Kidney glomerular epithelial cell (primary cell): ENCODE measurements at places on chromosomes 5 and 9.
A peak's percentile ranks its signal among the peaks of the same experiment; 100 is the strongest.

- DNase-seq, result no peak
These were observed 88.9 kb downstream of the PCSK5 start for GRCh38 chr9:75979362-75979761.

- no peak for DNase-seq
These were observed 562.6 kb downstream of the CAAP1 start for GRCh38 chr9:26329974-26330373.

- no peak for DNase-seq
These were observed 5.5 kb upstream of the SLC46A2 start for GRCh38 chr9:112896131-112896530.

- DNase-seq, result no peak
These were observed 465.7 kb downstream of the GADD45G start for GRCh38 chr9:90070469-90070868.

DNA sequence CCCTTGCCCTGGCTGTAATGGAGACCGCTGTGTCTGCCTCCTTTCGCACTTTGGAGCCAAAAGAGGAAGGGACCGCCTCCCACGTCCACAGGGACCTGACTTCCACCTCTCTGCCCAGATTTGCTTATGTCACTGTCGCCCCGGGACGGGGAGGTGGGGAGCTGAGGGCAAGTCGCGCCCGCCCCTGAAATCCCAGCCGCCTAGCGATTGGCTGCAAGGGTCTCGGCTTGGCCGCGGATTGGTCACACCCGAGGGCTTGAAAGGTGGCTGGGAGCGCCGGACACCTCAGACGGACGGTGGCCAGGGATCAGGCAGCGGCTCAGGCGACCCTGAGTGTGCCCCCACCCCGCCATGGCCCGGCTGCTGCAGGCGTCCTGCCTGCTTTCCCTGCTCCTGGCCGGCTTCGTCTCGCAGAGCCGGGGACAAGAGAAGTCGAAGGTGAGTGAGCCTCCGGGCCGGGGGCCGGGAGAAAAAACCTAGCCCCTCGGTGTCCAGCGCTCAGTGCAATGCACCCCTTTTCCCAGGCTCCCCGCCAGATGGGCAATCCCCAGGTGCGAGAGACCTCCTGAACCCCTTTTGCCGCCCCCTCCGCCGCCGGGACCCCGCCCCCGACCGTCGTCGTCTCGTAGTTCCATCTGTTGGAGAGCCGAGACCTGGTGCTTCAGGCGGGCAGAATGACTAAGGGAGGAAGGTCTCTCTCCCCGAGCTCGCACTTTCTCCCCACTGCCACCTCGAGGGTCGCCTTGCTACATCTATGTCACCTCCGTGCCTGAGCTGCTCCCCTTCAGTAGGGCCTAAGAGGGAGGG is at the start of gene GPX3:
Gene GPX3 (plus strand): TSS at position 288 of the 807 bp plus-strand sequence. CDS start 64 bp downstream, at position 352.
- DNase-seq, result no peak

GRCh38 chr5:143105216-143105905 is 298.1 kb downstream of the NR3C1 start:
- no peak for DNase-seq

DNA sequence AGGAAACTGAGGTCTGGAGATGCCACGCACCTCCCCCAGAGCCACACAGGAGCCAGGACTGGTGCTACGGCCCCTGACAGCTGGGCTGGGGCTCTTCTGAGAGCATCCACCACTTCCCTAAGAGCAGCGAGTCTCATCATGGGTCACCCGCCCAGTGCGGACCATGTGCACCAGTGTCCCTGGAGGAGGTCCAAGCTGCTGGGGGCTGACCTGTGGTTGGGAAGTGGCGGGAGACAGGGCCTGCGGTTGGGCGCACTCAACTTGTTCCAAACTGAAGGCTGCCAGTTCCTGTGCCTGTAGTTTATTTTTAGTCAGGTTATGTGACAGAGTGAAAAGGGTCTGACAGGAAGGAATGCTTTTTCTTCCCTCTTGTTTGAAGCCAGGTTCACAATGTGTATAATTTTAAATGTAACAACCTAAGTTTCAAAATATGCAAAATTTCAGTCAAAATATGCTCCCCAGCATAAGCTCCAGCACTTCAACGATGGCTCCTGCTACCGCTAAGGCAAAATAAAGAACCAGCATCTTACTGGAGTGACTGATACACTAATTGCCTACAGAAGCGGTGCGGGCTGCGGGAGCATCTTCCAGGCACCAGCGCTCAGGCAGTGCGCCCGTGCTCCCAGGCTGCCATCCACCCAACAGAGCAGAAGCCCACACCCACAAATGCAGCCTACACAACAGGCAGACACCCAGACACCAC is 14.8 kb downstream of the BARHL1 start:
- DNase-seq, result no peak

DNA sequence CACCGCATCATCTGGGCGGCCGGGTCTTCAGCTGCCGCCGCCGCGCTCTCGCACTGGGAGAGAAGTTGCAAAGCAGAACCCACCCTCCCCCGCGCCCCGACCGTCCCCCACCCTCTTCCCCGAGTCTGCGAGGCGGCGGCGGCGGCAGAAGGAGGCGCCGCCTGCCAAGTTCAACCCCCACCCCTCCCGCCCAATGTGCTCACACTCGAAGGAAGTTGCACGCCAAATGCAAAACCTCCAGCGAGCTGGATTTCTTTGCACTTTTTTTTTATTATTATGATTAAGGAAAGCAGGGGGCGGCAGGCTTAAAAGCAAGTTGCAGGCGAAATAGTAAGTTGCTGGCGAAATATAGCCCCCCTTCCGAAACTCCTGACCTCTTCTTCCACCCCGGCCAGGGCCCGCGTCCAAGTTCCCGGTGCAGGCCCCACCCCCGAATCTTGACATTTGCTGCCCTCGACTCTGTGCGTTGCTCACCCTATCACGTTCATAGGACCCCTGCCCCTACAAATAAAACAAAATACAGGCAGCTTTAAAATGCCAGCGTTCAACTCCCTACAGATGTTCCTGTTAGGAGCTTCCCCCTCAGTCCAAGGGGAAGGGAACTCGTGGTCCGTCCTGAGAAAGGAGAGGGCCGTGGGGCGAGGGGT is 1.1 kb upstream of the NR3C1 start:
- peak; percentile 61 for DNase-seq

DNA sequence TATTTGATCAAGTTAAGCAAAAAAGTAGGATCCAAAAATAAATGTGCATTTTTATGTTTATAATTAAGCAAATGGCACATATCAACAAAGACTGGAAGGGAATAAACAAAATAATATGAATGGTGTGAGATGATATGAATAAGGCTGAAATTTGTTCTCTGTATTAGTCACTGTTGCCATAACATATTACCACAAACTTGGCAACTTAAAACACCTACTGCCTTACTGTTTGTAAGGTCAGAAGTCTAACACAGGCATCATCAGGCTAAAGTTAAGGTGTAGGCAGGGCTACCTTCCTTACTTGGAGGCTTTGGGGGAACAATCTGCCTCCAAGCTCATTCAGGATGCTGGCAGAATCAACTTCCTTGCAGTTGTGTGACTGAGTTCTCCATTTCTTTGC is 19.3 kb downstream of the PGGT1B start:
- peak; percentile 10 for DNase-seq

GRCh38 chr5:94891565-94891964 is 273.1 kb downstream of the SLF1 start:
- DNase-seq, result no peak

DNA sequence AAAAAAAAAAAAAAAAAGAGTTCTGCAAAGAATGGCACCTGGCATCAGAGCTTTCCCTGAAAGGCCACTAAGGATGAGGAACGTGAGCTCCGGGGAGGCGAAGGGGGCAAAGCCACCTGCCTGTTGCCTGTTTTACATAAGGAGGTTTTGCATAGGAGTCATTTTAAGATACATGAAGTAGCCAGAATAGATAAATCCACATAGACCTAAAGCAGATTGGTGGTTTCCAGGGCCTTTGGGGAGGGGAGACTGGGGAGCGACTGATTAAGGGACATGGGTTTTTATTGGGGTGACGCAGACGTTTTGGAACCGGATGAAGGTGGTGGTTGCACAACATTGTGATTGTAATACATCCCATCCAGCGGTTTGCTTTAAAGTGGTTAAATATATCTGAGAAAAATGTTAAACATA is 7.1 kb downstream of the NEK6 start:
- DNase-seq, result no peak

- DNase-seq, result no peak
These were observed 296.4 kb downstream of the TLR4 start for GRCh38 chr9:118000581-118000980.

GRCh38 chr9:96084331-96084734 is 208.8 kb downstream of the ERCC6L2 start:
- no peak for DNase-seq

DNA sequence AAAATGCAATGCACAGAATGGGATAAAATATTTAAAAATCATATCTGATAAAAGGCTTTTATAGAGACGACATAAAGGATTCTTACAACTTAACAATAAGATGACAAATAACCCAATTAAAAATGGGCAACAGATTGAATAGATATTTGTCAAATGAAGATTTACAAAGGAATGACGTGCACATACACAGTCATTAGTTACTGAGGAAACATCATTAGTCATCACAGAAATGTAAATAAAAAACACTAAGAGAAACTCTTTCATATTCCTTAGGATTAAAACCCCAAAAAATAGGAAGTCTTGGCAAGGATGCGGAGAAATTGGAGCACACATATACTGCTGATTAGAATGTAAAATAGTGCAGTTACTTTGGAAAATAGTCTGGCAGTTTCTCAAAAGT is 1886.0 kb upstream of the CDH6 start:
- no peak for DNase-seq

- DNase-seq, result no peak
These were observed 42.5 kb downstream of the MEF2C start for GRCh38 chr5:88840495-88840894.

GRCh38 chr9:89714321-89714720 is 109.5 kb downstream of the GADD45G start:
- DNase-seq, result no peak

DNA sequence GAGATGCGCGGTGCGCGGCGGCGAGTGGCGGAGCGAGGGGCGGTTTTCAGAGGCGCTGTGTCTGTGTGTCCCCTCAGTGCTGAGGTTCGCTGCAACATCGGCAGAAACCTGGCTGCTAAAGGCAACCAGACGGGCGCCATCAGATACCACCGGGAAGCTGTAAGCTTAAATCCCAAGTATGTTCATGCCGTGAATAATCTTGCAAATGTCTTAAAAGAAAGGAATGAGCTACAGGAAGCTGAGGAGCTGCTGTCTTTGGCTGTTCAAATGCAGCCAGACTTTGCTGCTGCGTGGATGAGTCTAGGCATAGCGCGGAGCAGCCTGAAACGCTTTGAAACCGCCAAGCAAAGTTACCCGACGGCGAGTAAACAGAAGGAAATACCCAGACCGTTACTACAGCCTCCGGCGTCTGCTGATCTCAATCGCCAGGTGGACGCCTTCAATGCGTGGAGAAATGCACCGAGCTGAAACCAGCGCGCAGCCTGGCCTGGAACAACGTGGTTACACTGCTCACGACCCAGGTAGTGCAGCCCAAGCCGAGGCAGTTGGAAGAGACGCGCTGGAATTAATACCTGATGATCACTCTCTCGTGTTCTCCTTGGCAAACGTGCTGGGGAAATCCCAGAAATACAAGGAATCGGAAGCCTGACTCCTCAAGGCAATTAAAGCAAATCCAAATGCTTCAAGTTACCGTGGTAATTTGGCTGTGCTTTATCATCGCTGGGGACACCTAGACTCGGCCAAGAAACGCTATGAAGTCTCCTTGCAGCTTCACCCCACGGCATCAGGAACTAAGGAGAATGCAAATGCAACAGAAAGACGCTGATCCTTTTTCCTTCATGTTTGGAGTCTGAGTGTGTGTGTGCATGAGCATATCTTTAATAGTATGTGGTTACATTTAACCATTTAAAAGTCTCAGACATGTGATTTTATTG is 15.9 kb downstream of the OR2V1 start:
- DNase-seq, result peak; percentile 21

DNA sequence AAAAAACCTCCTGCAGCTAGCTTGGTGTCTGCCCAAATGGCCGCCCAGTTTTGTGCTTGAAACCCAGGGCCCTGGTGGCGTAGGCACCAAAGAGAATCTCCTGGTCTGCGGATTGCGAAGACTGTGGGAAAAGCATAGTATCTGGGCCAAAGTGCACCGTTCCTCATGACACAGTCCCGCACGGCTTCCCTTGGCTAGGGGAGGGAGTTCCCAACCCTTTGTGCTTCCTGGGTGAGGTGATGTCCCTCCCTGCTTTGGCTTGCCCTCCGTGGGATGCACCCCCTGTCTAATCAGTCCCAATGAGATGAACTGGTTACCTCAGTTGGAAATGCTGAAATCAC is 83.0 kb upstream of the JAK2 start:
- no peak for DNase-seq

GRCh38 chr5:150406103-150406722 is 6.5 kb downstream of the CD74 start:
- no peak for DNase-seq

DNA sequence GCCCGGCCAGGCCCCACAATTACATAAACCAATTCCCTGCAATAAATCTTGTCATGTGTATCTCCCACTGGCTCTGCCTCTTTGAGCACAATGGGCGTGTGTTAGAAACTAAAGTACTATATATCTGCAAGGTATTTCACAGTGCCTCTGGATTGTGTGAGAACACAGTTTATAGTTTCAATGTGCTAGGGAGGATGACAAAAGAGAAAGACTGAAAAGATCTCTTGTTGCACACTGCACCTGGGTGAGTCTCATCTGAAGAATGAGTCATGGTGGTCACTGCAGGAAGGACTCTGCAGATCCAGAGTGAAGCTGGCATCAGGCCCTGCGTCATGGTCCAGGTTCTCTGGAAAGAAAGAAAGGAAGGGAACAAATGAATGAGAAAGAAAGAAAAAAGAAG is 20.7 kb upstream of the CTSV start:
- DNase-seq, result peak; percentile 4

DNA sequence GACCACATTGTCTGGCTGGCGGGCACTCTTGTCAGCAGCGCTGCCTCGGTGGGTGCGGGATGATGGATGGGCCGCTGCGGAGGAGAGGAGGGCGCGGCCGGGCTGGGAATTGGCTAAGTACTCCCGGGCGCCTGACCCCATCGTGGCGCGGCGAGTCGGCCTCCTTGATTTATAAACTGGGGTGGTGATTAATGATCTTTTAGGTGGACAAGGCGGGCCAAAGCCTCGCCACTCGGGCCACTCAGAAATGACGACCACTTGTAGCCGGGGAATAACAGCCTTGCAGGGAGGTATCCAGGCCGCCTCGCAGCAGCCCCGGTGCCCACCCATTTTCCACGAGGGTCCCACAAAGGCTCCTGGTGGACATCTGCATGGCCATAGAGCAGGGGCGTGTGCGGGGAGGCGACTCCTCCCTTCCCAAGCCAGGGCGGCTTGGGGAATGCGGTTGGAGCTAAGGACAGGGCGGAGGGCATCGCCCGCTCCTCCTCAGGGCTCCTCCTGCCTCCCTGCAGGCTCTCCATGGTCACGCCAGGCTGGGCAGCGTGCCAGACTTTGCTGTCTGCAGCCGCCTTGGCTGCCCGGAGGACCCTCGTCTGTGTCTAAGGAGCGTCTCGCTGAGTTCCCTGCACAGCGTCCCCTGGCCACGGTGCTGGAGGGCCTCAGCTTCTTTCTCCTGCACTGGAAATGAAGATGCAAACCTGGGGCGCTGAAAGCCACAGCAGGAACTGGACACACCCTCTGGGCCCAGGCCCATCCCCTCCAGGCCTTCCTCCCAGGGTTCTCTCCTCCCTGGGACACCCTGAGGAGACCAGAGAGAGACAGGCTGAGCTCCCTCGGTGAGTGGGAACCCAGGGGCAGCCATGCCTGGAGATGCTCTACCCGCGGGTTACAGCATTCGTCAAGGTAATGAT is 287.4 kb upstream of the IRX4 start:
- DNase-seq, result no peak

- no peak for DNase-seq
These were observed 38.3 kb downstream of the PTGES start for GRCh38 chr9:129714511-129715061.

- no peak for DNase-seq
These were observed 12.4 kb downstream of the SLC30A5 start for GRCh38 chr5:69105996-69106906.
